ENCODE measurements at places on chromosomes 12 and 14. TPM values are rescaled to one million over a fixed set of nuclear protein-coding genes. Genes with fewer than 3 reads are reported as not detected.

The SYCP3 gene
- not detected for total RNA-seq

The ITGA7 gene
- 46.1 TPM for total RNA-seq

The IL31 gene
- total RNA-seq: not detected

The CD163L1 gene
- 0.22 TPM for total RNA-seq

The CFAP73 gene
- total RNA-seq: 0.33 TPM

The ETFBKMT gene
- 0.78 TPM for total RNA-seq

The SPTB gene
- 0.22 TPM for total RNA-seq

The REP15 gene
- total RNA-seq: 0.35 TPM

The DDX24 gene
- total RNA-seq: 198 TPM

The SRRM4 gene
- total RNA-seq: 0.76 TPM

The RTL1 gene
- not detected for total RNA-seq

The CLEC2D gene
- 4.7 TPM for total RNA-seq

The MUCL1 gene
- not detected for total RNA-seq

The OR6C2 gene
- total RNA-seq: not detected

The LHX5 gene
- total RNA-seq: 0.85 TPM

The LTBP2 gene
- total RNA-seq: 1.3 TPM

The C1S gene
- 4.8 TPM for total RNA-seq

The POTEM gene
- total RNA-seq: not detected

The CIROP gene
- 0.42 TPM for total RNA-seq

The ABCC9 gene
- total RNA-seq: not detected

The HIP1R gene
- total RNA-seq: 33.6 TPM

The ENDOU gene
- not detected for total RNA-seq

The ZBTB42 gene
- total RNA-seq: 9.5 TPM

The TMEM132D gene
- total RNA-seq: 13.0 TPM

The P2RX2 gene
- total RNA-seq: 0.15 TPM

The DPF3 gene
- total RNA-seq: 0.55 TPM

The RASAL1 gene
- total RNA-seq: 4.5 TPM

The MFAP5 gene
- total RNA-seq: not detected

The MMP14 gene
- 54.6 TPM for total RNA-seq

The PRH2 gene
- total RNA-seq: not detected

The NRXN3 gene
- total RNA-seq: 0.89 TPM

The SLC17A8 gene
- total RNA-seq: not detected

The CLEC4D gene
- total RNA-seq: 0.07 TPM

The DLK1 gene
- total RNA-seq: 1.5 TPM

The TEAD4 gene
- total RNA-seq: 67.7 TPM

The DUSP16 gene
- 17.2 TPM for total RNA-seq

The DAO gene
- not detected for total RNA-seq

The CNTN1 gene
- total RNA-seq: 2.9 TPM

The IL22 gene
- total RNA-seq: not detected

The EXD2 gene
- total RNA-seq: 23.2 TPM

The FAM181A gene
- not detected for total RNA-seq

The SLC5A8 gene
- not detected for total RNA-seq
